Neural crest cell (in vitro differentiated cells): ENCODE measurements at places on chromosomes 12 and 14. TPM values are rescaled to one million over a fixed set of nuclear protein-coding genes. Genes with fewer than 3 reads are reported as not detected.
A peak's percentile ranks its signal among the peaks of the same experiment; 100 is the strongest.

GRCh38 chr12:17215759-17216570 is 610.0 kb upstream of the LMO3 start:
- no peak for DNase-seq
- H3K36me3 ChIP-seq = no peaks in the 10 kb centered on the region
- H3K27ac ChIP-seq = no peak overlapping the region
- H3K4me3 ChIP-seq = no peak overlapping the region

- peaks cover 62% of the 10 kb centered on the region for H3K4me1 ChIP-seq
- no peaks in the 10 kb centered on the region for H3K36me3 ChIP-seq
These were observed 25.4 kb upstream of the SMOC1 start for GRCh38 chr14:69853774-69854173.

DNA sequence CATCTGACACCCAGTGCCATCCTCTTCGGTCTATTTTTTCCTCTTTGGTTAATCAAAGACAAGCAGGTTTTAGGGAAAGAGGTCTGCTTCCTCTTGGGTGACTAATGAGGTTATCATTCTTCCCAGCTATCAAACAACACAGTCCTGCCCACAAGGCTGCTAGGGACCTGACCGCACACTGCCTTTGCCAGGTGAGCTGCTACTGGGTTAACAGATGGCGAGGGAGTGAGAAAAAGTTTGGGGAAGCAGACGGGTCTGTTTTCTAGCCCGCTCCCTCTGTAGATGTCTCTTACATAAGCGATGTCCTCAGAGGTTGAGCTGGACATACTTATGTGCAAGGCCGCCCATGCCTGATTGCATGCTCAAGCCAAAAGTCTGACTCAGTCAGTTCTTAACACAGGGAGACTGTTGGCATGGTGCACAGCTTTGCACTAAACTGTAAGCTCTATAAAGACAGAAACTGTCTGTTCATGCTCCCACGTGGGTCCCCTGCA is 94.1 kb downstream of the SLC15A4 start:
- no peak for DNase-seq
- H3K36me3 ChIP-seq = no peaks in the 10 kb centered on the region
- peaks cover 15% of the 10 kb centered on the region for H3K4me1 ChIP-seq
- peak overlapping the region; percentile 53 for H3K27ac ChIP-seq

DNA sequence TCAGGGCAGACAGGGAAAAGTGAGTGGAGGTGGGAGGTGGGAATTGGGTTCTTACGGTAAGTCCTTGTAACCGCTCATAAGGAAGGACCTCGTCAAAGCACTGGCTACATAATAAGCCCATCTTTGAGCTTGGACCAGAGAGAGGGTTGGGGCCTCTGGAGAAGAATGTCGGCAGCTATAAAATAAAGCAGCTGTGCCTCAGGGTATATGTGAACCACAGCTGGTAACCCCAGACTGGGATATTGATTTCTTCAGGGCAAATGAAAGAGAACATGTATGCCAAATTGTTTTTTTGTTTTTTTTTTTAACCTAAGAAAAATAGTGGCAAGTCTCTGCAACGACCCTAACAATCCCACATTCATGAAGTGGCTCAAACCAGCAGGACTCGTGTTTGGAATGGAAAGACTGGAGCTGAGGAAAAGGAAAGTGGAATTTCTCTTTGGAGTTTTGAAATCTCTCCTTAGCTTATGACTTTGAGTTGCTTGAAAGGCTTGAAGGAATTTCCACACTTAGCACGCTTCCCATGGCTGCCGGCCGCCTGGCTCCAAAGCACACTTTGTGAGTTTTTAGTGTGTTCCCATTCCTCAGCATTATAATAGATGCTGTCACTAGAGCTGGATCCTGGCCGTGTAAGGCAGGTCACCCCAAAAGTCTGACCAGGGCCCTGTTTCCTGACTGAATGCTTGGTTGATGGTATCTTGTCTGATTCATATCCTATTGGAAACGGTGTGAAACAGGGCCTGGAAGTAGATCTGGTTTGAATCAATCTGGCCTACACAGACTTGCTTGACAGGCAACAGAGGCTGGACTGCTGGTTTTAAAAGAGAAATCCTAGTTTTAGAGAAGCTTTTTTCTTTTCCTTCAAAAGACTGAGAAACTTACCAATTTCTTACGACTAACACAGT is 244.7 kb downstream of the MSRB3 start:
- no peak overlapping the region for H3K4me3 ChIP-seq
- H3K36me3 ChIP-seq = peaks cover 3% of the 10 kb centered on the region
- H3K27me3 ChIP-seq = no peaks in the 10 kb centered on the region

DNA sequence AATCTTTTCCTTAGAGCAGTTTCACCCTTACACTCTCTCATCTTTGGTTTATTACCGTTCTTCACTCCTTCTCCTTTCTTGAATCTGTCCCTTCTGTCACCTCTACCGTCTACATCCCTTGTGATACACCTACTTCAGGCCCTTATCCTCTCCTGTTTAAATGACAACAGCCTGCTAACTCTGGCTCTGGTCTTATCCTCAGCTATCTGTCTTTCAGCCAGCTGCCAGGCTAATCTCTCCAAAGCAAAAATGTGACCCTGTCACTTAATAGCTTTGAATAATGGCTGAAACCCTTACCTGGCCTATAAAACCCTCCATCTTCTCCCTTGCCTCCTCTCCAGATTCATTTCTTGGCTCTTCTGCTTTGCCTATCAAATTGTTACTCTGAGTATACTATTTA is 32.3 kb downstream of the BEST3 start:
- H3K27ac ChIP-seq = no peak overlapping the region
- H3K36me3 ChIP-seq = no peaks in the 10 kb centered on the region
- H3K27me3 ChIP-seq = no peaks in the 10 kb centered on the region
- no peak overlapping the region for H3K4me3 ChIP-seq
- DNase-seq = no peak
- peaks cover 18% of the 10 kb centered on the region for H3K4me1 ChIP-seq

GRCh38 chr12:116123451-116124258 is 153.8 kb downstream of the MED13L start:
- no peak overlapping the region for H3K27ac ChIP-seq
- no peaks in the 10 kb centered on the region for H3K36me3 ChIP-seq
- no peaks in the 10 kb centered on the region for H3K27me3 ChIP-seq
- DNase-seq = peak; percentile 36

DNA sequence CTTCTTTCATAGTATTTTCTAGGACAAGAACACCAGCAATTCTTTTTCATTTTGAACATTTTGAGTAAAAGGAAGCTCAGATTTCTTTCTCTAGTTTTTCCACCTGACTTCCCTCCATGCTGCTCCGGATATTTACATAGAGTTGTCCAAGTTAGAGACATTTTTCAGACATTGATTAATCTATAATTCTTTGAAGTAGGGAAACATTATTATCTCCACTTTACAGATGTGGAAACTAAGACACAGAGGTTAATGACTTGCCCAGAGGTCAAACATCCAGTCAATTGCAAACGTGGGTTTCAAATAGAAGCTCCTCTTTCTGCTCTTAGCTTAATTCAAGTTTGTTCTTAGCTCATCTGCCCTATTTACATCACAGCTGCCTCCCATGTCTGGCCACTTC is 138.3 kb downstream of the EGLN3 start:
- peaks cover 3% of the 10 kb centered on the region for H3K27me3 ChIP-seq
- no peak overlapping the region for H3K4me3 ChIP-seq
- no peak for DNase-seq
- H3K36me3 ChIP-seq = no peaks in the 10 kb centered on the region
- H3K4me1 ChIP-seq = peaks cover 16% of the 10 kb centered on the region

- H3K4me1 ChIP-seq = peaks cover 15% of the 10 kb centered on the region
- no peak overlapping the region for H3K4me3 ChIP-seq
- no peak overlapping the region for H3K27ac ChIP-seq
- no peaks in the 10 kb centered on the region for H3K36me3 ChIP-seq
These were observed 11.0 kb downstream of the ASB2 start for GRCh38 chr14:93965287-93965821.

DNA sequence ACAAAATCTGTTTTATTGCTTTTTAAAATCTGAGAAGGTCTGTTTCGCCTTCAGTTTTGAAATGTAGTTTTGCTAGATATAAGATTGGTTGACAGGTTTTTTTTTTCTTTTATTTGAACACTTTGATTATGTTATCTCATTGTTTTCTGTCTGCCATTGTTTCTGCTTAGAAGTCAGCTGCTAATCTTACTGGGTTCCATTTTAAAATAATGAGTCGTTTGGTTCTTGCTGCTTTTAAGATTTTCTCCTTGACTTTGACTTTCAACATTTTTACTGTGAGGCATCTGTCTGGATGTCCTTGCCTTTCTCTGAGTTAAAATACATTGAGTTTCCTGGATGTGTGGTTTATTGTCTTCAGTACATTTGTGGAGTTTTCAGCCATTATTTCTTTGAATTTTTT is 56.7 kb downstream of the ADIPOR2 start:
- no peak overlapping the region for H3K4me3 ChIP-seq
- H3K27me3 ChIP-seq = no peaks in the 10 kb centered on the region
- H3K36me3 ChIP-seq = peaks cover 40% of the 10 kb centered on the region
- H3K4me1 ChIP-seq = peaks cover 13% of the 10 kb centered on the region
- no peak overlapping the region for H3K27ac ChIP-seq

DNA sequence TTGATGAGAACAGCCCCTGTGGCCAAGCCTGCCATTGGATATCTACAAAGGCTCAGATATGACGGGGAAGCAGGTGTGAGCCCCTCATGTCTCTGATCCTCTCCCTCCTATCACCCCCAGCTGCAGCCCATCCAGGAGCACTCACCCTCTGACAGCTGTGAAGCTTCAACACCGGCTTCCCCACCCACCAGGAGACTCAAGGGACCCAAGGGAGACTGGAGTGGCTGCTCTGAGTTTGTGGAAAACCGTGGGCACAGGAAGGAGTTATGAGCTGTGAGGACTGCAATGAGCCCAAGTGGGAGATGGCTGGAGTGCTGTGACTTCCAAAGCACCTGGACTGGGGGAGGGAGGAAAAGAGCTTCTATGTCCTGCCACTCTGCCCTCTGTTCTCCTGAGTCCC is 7.9 kb downstream of the IFI27L2 start:
- DNase-seq = no peak
- H3K27ac ChIP-seq = no peak overlapping the region
- peaks cover 5% of the 10 kb centered on the region for H3K27me3 ChIP-seq
- H3K4me1 ChIP-seq = no peaks in the 10 kb centered on the region
- H3K36me3 ChIP-seq = no peaks in the 10 kb centered on the region

DNA sequence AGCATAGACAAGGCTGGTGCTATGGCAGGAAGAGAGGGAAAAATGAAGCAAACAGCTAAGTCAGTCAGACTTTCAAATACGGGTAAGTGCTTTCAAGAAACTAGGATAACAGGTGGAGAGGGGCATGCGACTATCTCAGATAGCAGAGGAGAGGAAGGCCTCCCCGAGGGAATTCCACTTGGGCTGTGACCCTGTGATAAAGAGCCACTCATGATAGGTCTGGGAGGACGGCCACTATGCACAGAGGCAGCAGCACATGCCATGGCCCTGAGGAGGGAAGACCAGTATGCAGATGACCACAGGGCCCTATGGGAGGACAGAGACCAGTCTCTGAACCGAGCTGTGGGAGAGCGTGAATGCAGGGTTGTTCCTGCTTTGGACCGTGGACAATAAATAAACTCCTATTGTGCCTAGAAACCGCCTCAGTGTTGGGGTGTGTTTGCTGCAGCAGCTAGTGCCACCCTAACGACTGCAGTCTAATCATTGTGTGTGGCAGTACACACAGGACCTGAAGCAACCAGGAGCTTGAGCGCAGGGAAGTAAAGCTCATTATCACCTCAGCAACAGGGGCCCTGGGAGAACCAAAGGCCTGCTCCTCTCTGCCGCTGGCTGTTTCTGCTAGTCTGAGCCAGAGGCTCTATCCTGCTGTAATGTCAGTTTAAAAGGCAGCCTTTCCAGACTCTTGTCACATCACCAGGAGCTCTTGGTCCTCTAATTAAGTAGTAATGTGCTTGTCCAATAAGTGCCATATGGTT is 119.1 kb downstream of the CACNA1C start:
- H3K36me3 ChIP-seq = peaks cover 2% of the 10 kb centered on the region
- no peak overlapping the region for H3K4me3 ChIP-seq
- no peak for DNase-seq
- no peak overlapping the region for H3K27ac ChIP-seq
- no peaks in the 10 kb centered on the region for H3K27me3 ChIP-seq

LACRT gene
- total RNA-seq = not detected in 2 replicates

COL2A1 gene
- 384 and 386 TPM in 2 replicates for total RNA-seq

SRRM4 gene
- 9.1 and 10.8 TPM in 2 replicates for total RNA-seq

DHRS4 gene
- 17.4 and 19.7 TPM in 2 replicates for total RNA-seq

COX14 gene
- 22.4 and 23.3 TPM in 2 replicates for total RNA-seq
